ENCODE measurements at places on chromosomes 11 and 22.

- no peak for DNase-seq
Observed at GRCh38 chr11:58626934-58627483, 4.5 kb downstream of the CNTF start.

DNA sequence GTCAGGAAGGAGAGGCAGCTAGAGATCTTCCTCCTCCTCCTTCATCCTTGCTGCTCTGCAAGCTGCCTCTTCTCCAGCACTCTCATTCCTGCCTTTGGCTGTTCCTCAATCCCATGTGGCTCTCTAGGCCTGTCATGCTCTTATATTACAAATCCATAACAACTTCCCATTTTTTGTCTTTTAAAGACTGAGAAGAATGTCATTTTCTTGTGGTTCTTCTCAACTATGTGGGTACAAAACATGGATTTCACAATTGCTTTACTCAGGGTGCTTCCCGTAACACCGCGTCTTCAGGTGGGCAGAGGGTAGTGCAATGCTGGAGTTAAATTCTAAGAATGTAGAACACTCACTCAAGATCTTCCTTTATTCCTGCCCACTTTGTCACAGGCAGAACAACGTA is 6.8 kb upstream of the CAT start:
- DNase-seq = no peak

- DNase-seq = no peak
Observed at GRCh38 chr11:131145791-131146190, 224.6 kb upstream of the NTM start.

DNA sequence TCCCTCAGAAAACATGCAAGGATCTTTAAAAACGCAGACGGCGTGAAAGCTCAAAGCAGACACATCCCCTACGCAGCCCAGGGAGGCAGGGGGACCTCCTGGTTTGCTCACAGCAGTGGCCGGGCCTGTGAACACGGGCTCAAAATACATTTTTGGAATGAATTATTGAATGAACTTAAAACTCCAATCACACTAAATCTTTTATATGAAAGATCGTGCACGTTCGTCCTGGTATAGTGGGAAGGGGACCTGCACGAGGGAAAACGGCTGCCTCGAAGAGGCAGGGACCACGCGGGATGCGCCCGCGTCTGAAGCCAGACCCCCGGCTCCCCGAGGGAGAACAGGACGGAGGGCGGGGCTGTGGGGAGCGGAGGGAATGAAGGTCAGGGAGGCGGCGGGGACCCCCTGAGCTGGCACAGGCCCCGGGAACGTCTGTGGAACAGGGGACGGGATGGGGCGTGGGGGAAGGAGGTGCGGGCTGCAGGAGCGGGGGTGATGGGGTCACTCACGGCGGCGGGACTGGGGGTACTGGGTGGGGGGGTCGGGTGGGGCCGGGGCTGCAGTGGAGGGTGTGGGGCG is 1.3 kb upstream of the PANX2 start:
- DNase-seq = no peak
